ENCODE measurements at places on chromosomes 16 and 17. TPM values are rescaled to one million over a fixed set of nuclear protein-coding genes. Genes with fewer than 3 reads are reported as not detected.
A peak's percentile ranks its signal among the peaks of the same experiment; 100 is the strongest.

- DNase-seq, result peak; percentile 95
Observed at GRCh38 chr16:1929578-1930337, 11.5 kb upstream of the HS3ST6 start.

C17orf100 gene
- total RNA-seq, result 0.48 TPM

- no peak for DNase-seq
Observed at GRCh38 chr16:349211-349610, 3.3 kb downstream of the AXIN1 start.

GRCh38 chr16:2090481-2090776, 42.6 kb downstream of the TSC2 start:
- DNase-seq, result peak; percentile 63

DNA sequence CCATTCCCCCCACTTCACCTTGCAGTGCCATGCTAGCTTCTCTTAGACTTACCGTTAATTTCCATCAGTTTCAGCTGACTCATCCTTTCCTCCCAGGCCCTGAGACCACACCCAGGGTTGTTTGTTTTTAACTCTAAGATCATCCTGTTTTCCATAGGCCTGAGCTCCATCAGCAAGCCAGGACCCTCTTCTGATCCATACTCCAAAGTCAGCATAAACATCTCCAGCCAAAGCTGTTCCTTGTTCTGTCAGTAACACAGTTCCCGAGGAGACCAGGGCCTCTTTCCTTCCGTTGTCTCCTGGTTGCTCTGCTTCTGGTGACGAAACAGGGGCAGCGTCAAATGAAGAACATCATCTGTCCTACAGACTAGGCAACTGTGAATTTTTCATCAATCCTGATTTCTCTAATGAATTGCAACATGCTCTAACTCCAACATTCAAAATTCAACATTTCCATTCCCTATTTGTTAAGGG, 83.8 kb upstream of the HNF1B start:
- no peak for DNase-seq

GRCh38 chr17:46978489-46979146, 435 bp downstream of the RPRML start:
- no peak for DNase-seq

DNA sequence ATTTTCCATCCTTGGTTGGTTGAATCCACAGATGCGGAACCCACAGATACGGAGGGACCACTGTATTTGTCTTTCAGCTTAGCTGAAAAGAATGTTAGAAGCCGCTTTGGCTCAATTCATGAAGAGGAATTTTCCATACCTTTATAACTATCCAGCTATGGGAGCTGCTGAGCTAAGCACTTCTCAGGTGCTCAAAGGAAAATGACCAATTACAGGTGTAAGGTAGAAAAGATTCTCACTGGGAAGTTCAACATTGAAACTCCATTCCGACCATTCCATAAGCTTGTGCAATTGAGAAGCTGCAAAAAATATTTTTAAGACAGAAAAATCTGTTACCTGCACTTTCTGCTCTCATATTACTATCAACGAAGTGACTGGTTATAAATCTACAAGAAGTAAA, 2.7 kb downstream of the AHSP start:
- DNase-seq, result no peak

DNA sequence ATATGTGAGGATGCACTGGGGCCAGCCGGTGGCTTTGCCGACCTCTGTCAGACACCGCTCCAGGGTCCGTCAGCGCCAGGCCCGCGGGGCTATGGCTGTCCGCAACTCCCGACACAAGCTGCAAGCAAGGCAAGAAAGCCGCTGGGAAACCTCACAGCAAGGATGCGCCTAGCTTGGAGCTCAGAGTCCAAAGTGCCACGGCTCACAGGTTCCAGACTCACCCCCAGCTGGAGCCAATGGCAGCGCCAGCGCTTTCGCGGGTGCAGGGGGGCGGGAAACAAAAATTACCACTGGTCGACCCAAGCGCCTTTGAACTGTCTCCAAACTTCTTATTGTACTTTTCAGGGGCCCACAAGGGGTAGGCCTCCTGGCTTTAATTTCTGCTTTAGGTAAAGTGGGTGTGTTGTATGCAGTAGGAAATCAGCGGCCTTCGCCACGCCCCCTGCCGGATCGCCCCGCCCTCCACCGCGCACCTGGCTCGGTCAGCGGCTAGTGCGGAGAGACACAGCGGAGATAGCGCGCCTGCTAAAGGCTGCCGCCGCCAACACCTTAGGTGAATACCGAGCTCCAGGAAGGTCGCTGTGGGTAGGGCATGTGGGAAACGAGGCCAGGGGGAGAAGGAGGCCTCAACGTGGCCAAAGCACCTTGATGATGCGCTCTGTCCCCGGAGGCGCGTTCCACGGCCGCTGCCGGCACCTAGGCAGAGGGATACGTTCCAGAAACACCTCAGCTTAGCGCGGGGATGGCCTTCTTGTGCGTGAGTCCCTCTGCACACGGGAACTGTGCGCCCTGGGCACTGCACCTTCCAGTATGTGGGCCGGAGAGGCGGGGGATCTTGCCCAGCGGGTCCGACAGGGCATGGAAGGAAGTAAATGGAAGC, 61.0 kb upstream of the RBL2 start:
- DNase-seq, result peak; percentile 61

DNA sequence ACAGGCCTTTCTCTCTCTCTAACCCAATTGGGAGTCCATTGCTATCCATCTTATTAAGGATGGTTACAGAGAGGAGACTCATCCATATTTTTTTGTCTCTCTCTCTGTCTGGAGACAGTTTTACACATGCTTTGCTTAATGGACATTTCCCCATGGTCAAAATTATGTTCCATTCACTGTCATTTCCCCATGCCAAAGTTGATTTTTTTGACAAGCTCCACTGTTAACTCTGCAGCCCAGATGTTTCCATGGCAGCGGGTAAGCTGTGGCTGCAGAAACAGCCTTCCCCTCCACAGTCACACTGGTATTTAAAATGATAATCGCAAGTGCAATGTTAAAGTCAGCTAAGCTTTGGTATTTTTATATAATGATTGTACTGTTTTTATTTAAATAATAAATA, 63.9 kb upstream of the HLF start:
- no peak for DNase-seq

DNA sequence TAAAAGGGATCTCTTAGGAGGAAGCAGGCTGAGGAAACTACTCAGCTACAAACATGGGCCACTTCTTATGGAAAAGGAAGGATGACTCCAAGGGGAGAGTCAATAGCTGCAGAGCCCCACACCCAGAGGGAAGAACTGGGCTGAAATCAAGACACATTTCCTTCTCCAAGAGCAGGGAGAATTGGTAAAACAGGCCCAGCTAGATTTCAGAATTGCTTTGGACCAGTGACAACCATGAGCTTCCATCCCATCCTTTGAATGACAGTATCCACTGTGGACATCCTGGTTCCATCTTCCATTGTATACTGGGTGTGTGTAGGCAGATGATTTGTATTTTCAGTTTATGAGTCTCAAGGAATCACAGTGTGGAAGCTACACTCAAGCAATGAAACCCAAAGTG, 267.5 kb downstream of the IRF8 start:
- no peak for DNase-seq

DNA sequence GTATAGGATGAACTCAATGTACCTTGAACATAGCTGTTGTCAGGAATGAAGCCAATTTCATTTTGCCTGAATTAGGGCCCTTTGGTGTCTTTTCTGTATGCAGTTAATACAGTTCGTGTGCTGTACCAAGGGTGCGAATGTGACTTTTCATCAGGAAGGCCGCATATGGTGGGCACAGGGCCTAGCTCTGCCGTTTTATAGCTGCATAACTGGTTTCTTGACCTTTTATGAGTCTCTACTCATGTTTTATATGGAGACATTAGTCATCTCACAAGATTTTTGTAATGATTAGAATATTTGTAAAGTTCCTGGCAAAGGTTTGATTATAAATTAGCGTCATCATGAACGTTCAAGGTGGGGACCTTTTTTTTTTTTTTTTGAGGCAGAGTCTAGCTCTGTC, 511.6 kb downstream of the MAF start:
- DNase-seq, result no peak

DNA sequence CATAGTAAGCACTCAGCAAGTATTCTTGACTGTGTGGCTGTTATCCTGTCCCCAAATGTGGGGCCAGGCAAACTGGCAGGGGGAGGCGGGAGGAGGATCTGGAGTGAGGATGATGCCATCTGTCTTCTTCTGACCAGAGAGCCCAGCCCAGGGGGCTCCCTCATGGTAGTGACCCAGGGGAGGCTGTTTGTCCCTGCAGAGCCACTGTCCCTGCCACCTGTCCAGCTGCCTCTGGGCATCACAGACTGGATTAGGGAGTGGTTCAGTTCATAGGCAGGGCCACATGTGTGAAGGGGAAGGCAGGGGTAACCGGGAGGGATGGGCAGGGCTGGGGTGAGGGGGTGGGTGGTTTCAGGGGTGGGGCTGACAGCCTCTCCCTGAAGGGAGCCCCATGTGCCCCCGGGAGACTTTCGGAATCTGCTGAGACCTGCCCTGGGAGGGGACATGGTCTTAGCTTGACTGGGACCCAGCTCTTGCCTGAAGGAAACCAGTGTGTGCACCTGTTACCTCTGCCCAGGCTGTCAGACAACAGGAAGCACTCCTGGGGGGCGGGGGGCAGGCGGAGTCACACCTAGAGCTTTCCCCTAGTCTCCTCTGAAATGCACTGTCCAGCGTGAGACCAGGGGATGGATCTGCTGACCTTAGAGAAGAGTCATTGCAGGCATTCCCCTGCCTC, 15.2 kb downstream of the ARHGAP23 start:
- DNase-seq, result no peak

DNA sequence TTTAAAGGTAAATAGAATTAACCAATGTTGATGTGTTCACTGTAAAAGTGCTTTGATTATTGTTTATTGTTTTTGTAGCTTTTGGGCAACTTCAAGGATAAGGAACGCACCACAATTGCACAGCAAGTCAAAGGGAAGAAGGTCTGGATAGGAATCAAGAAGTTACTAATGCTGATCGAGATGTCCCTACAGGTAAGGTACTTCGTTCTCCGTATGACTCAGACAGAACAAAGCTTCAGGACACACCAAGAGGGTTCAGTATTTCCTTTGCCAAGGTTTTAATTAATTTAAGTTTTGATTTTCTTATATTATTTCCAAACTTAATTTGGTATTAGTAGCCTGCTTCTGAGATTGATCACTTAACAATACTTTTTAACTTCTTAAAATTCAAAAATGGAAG, 67.1 kb downstream of the WNT3 start:
- DNase-seq, result no peak

GRCh38 chr16:11915114-11915643, 577 bp downstream of the GSPT1 start:
- peak; percentile 62 for DNase-seq

DNA sequence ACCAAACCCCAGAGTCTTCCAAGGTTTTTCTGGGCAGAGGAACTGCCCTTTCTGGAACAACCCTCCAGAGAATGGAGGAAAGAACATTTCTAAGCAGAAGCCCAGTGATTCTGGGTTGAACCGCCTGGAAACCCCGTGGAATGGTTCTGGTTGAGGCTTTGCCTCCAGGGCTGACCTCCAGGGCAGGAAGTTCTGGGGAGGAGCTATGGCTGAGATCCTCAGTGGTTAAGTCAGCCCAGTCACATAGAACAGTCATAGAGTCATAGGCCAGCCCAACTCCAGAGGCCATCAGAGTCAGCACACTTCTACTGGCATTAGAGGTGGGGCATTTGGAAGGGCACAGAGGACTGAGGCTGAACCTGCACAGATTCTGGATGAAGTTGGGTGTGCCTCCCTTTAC, 65.9 kb downstream of the SPACA3 start:
- DNase-seq, result no peak

All from Right ventricle myocardium superior (tissue), 1 donor.